Liver (tissue), 10 donors: ENCODE measurements at places on chromosomes 4 and X. TPM values are rescaled to one million over a fixed set of nuclear protein-coding genes. Genes with fewer than 3 reads are reported as not detected.

- DNase-seq: no peak
Measured at GRCh38 chrX:10512258-10512657, 108.1 kb downstream of the MID1 start.

GRCh38 chr4:20403290-20403689 is 151.6 kb downstream of the SLIT2 start:
- no peak for DNase-seq

DNA sequence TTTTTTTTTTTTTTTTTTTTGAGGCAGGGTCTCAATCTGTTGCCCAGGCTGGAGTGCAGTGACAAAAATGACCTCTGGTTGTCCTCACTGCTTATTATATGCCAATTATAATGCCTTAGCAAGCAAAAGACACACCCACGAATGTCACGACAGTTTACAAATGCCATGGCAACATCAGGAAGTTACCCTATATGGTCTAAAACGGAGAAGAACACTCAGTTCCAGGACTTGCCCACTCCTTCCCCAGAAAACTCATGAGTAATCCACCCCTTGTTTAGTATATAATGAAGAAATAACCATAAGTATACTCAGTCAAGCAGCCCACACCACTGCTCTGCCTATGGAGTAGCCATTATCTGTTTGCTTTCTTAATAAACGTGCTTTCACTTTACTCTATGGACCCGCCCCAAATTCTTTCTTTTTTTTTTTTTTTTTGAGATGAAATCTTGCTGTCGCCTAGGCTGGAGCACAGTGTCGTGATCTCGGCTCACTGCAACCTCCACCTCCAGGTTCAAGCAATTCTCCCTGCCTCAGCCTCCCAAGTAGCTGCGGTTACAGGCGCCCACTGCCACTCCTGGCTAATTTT is 106.2 kb downstream of the SMIM20 start:
- no peak for DNase-seq

Gene SYN1
- total RNA-seq: 0.33 TPM
